Coronary artery (tissue), 2 donors: ENCODE measurements at places on chromosomes 5 and 9.

- DNase-seq: peak; percentile 65
Measured at GRCh38 chr9:98222885-98223691, 30.7 kb upstream of the CORO2A start.

DNA sequence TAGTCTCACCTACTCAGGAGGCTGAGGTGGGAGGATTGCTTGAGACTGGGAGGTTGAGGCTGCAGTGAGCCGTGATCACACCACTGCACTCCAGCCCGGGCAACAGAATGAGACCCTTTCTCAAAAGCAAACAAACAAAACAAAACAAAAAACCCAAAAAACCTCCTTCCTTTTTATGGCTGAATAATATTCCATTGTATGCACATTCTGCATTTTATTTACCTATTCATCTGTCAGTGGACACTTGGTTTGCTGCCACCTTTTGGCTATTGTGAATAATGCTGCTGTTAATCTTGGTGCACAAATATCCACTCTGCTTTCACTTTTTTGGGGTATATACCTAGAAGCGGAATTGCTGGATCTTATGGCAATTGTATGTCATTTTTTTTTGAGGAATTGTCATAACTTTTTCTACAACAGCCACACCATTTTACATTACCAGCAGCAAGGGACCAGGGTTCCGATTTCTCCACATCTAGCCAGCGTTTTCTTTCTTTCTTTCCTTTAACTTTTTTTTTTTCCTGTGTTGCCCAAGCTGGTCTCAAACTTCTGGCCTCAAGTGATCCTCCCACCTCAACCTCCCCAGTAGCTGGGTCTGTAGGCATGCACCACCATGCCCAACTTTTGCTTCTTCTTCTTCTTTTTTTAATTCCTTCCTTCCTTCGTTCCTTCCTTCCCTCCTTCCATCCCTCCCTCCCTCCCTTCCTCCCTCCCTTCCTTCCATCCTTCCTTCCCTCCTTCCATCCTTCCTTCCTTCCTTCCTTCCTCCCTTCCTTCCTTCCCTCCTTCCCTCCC is 30.6 kb downstream of the NKX2-5 start:
- DNase-seq: no peak

DNA sequence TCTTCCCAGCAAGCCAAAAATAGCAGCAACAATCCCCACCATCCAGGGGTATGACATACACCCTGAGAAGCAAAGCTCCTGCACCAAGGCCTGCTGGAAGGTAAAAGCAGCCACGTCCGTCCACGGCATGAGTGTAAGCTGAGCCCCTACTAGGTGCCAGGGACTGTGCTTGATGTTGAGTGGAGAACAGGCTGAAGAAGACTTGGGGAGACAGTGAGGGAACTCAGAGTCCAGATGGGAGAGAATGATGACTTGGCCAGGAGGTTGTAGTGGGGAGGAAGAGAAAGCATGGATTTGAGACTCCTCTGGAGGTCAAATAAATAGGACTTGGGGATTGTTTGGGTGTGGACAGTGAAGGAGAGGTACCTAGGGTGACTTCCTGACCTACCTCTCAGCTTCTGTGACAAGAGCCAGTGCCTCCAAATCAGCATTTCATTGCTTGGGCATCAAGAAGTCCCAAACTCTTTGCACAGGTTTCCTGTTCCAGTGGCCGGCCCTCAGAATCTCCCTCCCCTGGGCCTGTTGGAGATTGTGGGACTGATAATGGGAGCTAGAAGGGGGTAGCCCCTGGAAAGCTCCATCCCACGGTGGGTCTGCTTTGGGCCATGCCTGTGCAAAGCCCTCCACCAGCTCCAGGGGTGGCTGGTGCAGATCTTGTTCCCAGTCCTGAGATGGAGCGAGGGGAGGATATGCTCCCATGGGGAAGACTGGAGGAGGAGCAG is 58.3 kb upstream of the ADAMTS2 start:
- DNase-seq: peak; percentile 45

DNA sequence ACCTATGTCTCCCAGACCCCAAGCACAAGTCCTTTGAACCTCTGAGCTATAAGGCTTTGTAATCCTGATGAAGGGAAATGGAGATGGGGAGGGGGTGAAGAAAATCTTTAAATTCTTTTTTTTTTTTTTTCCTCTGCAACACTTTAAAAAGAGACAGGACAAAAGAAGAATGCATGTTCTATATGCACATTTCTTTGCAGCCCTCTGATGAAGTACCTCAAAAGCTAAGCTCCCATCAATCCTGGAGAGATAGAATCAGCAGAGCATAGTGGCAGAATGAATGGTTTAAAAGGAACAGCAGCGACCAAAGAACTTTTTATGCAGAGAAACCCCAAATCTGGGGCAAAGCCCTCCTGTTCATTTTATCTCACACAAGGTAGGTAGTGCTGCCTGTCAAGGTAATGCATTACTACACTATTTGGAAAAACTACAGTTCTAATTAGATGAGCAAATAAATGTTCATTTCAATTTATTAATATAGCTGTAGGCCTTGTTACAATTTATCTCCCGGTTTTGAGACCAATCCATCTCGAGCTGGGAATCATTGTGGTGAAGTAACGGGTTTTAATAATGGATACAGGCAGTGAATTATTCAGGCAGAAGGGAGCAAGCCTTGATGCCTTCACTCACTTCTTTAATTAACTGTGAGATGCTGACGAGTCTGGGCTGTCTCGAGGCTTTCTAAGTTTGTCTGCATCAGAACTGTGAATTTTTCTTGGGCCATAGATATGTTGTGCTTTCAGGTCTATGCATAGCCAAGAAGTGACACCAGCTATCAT is 173.5 kb upstream of the ZNF608 start:
- no peak for DNase-seq

- DNase-seq: no peak
Measured at GRCh38 chr9:89576404-89576839, 28.4 kb upstream of the GADD45G start.

DNA sequence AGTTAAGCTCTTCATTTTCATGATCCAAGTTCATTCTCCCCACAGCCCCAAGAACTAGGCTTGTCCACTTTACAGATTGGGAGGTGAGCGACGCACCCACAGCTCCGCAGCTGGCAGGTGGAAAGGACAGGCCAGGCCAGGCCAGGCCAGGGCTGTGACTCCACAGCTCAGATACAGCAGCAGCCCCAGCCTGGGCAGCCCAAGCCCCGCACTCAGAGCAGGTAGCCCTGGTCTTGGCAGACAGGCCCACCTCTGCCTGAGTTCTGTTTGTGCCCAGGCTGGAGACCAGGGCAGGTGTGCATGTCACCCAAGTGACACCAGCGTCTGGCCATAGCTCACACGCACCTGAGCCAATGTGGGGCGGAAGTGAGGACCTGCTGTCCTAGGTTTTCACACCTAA is 124.7 kb downstream of the WNK2 start:
- peak; percentile 68 for DNase-seq

GRCh38 chr5:6732634-6733410 is 19.6 kb downstream of the TENT4A start:
- no peak for DNase-seq

- DNase-seq: no peak
Measured at GRCh38 chr9:107397076-107398044, 92.2 kb downstream of the KLF4 start.

DNA sequence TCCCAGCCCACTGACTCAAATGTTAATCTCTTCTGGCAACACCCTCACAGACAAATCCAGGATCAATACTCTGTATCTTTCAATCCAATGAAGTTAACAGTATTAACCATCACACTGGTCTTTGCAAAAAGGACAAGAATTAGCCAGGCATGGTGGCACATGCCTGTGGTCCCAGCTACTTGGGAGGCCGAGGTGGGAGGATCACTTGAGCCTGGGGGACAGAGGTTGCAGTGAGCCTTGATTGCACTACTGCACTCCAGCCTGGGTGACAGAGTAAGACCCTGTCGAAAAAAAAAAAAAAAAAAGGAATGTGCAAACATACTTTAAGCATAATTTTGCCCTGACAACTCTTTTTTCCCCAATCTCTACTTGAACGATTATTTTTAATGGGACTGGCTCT is 57.9 kb upstream of the ERBIN start:
- DNase-seq: no peak

DNA sequence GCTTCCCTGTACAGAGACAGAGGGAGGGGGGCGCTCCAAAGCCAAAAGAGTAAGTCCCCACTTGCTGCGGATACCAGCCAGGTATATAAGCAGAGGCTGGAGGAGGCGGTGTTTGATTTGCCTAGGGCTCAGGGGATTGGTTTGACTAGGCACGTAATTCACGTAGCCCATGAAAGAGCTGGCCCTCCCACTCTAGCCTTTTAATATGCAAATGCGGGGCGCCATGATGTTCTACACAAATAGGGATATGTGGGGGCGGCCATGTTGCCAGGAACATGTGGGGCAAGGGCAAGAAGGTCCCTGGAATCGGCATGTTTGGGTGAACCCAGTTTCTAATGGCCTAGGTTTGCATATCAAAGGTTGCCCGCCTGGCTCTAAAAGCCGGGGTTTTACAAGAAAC is 3.3 kb upstream of the PRLR start:
- DNase-seq: no peak

DNA sequence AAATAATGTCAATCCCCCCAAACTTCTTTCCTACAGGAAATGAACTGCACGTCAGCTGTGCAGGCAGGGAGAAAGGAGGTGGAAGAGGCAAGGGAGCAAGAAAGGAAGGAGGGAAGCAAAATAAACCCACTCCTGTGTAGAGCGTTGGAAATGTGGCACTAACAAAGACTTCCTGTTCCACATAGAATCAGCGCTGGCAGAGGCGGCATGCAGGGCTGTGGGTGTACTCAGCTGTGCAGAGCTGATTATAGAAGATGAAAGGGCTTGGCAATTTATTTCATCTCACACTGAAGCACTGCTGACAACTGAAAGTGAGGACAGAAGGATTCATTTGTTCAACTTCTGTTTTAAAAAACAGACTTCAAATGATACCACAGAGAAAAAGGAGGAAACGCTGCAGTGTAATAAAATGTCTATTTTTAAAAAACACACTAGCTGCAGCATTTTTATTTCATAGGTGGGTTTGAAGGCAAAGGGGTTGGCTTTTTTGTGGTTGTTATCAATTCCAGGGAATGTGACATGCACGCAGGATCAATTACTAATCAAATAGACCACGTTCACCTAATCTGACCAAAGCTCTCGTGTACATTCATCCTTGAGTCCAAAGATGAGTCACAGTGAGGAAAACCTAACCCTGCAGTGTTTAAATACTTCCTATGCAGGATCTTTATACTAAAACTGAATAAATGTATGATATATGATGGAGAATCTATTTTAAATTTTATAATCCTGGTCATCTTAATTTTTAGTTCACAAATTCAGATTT is 583.5 kb downstream of the ZNF608 start:
- no peak for DNase-seq

DNA sequence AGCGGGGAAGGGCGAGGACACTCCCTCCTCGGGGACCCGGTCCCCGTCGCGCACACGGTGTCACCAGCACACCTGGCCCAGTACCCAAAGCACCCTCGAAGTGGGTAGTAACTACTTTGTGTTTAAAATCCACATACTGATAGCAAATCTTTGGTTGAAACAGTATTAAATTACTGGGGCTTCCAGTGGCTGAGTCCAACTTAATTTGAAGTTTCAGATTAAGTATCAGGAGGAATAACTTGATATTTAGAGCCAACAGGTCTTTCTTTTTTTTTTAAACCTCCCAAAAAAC is 615 bp downstream of the ATG10 start:
- DNase-seq: no peak

DNA sequence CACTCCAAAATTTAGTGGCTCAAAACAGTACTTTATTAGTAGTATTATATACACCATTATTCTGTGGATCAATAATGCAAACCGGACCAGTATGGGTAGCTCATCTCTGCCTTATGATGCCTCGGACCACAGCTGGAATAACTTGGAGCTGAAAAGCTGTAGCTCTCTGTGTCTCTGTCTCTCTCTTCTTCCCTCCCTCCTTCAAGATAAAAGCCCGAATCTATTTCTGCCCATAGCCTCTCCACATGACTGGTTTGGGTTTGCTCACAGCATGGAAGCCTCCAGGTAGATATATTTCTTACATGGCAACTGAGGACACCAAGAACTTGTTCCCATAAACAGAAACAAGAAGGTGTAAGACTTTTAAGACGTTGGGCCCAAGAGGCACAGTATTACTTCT is 147.5 kb upstream of the TBCA start:
- DNase-seq: no peak

DNA sequence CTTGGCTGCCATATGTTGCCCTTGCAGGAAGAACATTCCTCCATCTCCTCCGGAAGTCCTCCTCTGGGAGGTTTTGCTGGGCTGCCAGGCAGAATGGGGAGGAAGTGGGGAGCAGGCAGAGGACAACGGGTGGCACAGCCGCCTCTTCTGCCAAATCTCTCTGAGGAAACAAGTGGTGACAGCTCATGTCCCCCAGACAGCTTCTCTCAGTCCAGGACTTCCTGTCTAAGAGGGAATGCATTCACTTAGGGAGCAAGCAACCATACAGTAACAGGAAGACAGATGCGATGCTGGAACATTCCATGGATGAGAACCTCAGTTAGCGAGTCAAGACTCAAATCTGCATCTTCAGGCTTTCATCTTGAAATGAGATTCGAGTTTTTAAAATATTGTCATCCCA is 701.0 kb downstream of the SEMA5A start:
- no peak for DNase-seq
